ENCODE measurements at places on chromosomes 6 and 20.

GRCh38 chr6:14361956-14362587, 244.5 kb downstream of the CD83 start:
- no peak for DNase-seq

DNA sequence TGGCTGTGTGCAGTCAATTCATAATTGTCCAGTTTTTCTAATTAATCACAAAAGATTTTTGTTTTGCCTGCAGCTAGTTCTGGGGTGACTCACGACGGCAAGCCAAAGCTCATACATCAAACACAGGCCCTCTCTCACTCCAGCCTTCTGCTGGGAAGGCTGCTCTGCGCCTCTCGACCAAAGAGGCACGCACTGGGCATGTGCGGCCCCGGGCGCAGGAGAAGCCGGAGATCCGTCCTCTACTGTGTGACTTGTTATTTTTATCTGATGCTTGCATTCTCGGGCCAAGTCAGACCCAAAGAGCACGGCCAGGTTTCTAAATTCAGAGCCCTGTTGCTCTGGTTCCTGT, 98.5 kb downstream of the TFAP2A start:
- DNase-seq: peak; percentile 88

DNA sequence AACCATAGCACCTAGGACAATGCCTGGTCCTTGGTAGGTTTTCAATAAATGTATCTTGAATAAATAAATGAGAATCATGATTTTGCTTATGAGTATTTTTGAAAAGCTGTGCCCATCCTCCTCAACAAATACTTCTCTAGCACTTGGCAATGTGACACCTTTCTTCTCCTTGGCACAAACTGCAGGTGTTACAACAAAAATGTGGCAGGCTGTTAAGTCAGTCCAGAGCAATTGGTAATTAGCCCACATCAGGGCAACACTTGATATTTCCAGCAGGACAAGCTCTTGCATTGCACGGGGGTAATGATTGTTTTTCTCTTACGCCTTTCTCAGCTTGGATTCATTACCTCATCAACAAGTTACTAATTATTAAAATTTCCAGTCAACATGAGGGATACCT, 31.6 kb upstream of the SNX9 start:
- peak; percentile 86 for DNase-seq

- no peak for DNase-seq
Observed at GRCh38 chr6:147509891-147510290, 1.4 kb downstream of the SAMD5 start.

GRCh38 chr6:108051481-108051880, 23.1 kb downstream of the OSTM1 start:
- no peak for DNase-seq

All from NCI-H69 (cell line).